Stimulated activated CD4-positive, alpha-beta T cell treated with anti-CD3 and anti-CD28 coated beads, Interleukin-15, amount 100 ng/mL, for 24 hours (primary cell): ENCODE measurements at places on chromosomes 11 and 22.

DNA sequence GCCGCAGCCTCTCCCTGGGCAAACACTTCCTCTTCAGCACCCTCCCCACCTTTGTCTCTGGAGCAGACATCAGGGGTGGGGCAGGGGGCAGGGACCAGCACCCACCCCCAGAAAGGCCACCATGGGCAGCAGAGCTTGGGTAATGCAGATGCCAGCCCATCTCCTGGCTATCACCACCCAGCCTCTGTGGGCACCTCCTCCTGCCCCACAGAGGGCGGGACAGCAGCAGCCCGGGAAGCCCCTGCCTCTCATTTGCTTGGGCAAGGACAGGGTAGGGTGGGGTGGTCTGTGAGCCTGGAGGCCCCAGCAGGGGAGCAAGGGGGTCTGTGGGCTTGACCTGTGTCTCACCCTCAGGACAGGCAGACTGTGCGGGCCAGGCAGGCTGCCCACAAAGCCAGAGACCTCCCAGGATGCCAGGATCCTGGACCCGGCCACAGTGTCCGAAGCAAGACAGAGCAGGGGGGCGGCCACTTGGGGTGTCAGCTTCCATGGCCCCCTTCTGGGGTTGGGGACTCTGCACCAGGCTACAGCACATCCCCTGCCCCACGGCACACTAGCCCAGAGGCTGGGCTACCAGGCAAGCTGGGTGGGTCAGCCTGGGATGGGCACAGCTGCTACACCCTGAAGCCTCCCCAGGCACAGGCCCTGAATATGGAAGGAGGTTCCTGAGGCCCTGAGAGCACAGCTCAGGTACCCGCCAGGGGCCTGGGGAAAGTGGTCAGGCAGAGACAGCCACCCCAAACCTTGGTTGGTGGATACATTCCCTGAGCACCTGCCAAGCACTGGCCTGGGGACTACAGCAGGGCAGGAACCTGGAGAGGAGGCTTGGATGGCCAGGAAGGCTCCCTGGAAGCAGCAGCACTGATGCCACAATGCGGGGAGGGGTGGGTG is 4.5 kb downstream of the RNH1 start:
- no peak for DNase-seq

GRCh38 chr22:36379593-36380361 is 8.0 kb downstream of the MYH9 start:
- peak; percentile 54 for DNase-seq

GRCh38 chr11:43360361-43361032 is 1.8 kb downstream of the TTC17 start:
- DNase-seq: no peak

DNA sequence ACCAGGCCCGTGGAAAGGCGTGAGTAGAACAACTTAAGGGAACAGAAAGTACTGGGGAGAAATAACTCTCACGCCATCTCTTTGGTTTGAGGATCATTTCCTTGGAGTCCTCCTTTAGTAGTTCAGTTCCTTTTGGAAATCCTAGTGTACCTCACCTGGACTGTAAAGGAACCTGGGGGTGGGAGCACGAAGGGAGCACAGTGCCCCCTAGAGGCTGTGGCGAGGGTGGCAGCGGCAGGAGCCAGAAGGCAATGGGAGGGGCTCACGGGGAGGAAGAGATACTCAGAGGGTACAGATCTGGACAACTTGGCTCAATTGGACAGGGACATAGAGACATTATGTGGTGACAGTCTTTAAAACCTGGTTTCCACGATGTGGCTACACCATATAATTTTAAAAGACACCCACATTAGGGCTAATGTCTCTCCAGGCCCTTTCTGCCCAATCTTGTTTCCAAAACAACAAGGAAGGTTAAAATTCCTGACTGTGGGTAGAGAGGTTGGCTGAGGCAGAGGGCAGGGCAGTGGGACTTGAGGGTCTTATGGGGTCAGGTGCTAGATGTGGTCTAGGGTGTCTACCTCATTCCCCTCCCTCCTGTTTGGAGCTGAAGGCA is 87.0 kb downstream of the CSNK2A3 start:
- peak; percentile 74 for DNase-seq

DNA sequence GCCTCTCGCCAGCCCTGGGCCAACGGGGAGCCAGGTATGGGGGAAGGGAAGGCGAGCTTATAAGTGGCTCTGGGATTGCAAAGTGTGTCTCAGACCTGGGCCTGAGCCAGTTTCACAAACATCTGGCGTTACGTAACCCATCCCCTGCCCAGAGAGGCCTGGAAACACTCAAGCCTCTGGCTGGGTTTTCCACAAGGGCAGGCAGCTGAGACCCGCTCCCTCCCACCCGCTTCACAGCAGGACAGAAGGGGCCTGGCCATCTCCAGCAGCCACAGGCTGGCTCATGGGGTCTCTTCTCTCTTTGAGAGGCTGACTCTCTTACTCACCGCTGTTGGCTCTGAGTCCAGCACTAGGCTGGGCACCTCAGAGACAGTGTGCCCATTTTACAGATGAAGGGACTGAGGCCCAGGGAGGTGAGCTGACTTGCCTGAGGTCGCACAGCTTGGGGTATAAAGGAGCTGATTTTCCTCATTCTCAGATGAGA is 44.5 kb downstream of the TRIOBP start:
- no peak for DNase-seq

- DNase-seq: no peak
Observed at GRCh38 chr11:32435511-32435941, at the start of gene WT1. TSS of gene WT1 (minus strand) at chr11:32435539.

- DNase-seq: no peak
Observed at GRCh38 chr11:33885338-33886005, 6.4 kb downstream of the LMO2 start.

- no peak for DNase-seq
Observed at GRCh38 chr11:123286761-123287160, 91.7 kb upstream of the CLMP start.

- DNase-seq: no peak
Observed at GRCh38 chr11:7609521-7609920, 63.8 kb downstream of the CYB5R2 start.

DNA sequence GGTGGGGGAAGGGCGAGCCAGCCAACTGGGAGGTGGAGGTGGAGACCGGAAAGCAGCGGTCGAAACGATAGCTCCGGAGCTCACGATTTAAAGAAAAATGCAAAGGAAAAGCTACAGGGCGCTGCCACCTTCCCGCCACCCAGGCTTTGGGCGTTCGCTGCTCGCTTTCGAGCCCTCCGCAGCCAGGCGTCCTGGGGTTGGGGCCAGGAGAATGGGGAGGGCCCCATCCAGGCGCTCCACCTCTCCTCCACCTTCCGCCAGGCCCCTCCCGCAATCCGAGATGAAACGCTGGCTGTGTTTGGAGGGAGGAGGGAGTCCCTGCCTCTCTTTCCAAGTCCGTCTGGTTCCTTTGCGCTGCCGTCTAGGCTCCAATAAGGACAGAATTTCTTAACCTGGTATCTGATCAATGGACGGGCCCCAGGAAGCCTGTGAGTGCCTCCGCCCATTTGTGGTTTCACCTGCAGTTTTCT is 483 bp upstream of the ABTB2 start:
- DNase-seq: no peak

DNA sequence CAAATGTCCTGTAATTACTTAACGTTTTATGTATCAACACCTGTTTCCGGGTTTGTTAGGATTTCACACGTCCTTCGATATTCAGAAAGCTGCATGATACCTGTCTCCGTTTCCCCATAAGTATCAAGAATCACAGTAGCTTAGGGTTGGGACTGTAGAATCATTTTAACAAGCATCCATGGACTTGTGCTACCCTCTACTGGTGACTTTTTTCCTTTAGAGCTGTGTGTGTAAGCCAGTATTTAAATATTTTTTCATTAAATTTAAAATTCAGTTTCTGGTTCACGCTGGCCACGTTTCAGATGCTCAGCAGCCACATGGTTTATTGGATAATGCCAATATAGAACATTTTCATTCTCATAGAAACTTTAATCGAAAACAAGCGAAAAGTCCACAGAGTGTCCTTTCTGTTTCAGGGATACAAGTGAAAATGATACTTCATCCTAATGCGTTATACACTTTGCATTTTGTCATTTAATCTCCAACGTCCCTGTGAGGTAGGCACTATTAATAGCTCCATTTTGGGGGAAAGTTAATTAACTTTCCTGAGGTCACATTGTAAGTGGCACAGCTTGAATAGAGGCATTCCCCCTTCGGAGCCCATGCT is 61.5 kb upstream of the SLC25A18 start:
- DNase-seq: peak; percentile 11

GRCh38 chr11:44726283-44727113 is at the start of gene TSPAN18:
TSS of gene TSPAN18 (plus strand) at chr11:44726962. CDS start at chr11:44906417, 179,455 bp downstream.
- DNase-seq: peak; percentile 44

- DNase-seq: no peak
Observed at GRCh38 chr11:6027501-6027900, 3.1 kb downstream of the OR56A1 start.

DNA sequence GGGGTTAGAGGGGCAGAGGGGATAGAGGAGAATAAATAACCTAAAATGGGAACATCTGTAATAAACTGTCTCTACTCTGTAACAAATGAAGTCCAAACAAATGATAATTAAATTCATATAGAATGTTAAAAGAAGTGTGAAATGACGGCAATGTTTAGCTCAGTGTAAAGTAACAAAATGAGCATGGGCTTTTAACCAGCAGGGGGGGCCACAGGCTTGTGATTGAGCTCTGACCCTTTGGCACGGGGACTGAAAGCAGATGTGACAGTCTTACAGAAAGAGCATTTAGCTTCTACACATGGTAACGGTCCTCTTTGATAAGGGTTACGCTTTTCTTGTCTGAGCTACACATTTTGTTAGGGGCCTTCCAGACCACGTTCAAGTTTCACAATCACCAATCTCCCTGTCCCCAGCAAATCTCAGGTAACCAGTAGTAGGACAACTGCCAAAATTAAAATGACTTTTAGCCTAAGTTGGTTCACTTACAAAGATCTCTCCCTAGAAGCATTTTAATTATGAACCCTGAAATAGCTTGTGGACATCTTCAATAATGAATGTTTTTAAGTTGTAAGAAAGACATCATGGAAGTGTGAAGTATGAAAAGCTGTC is 262.5 kb downstream of the DCDC1 start:
- DNase-seq: peak; percentile 63

- no peak for DNase-seq
Observed at GRCh38 chr22:20793748-20794649, 20.1 kb downstream of the SERPIND1 start.

- DNase-seq: no peak
Observed at GRCh38 chr11:60069450-60069849, 13.0 kb downstream of the MS4A3 start.

DNA sequence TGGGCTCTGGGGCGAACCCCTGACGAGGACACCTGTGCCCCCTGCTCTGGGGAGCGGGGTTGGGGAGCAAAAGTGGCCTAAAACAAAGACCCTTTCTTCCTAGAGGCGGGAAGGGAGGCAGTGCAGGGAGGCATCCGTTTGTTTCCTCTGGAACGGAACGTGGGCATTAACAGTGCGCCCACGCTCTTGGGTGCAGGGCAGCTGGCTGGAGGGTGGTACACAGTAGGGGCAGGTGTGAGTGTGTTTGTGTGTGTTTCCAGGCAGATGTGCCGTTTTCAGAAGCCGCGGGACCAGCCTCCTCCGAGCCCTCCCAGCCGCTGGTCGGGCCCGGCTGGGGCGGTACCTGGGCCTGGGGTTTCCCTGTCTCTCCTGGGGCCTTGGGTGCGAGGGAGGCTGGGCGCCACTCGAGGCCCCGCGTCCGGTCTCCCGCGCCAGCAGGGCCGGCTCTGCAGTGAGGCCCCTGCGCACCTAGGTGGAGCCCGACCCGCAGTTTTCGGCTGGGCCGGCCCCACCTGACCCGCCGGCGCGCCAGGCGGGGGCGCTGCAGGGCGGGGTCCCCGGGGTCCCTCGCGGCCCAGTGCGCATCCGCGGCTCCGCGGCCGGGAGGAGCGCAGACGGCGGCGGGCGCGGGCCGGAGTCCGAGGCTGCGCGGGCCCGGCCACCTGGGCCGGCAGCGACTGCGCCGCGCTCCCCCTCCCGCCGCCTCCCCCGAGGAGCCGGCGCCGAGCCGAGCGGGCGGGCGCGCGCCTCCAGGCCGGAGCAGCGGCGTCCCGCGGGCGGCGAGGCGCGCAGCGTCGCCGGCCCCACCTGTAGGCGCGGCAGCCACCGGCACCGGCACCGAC is 1252.7 kb downstream of the BRD1 start:
- peak; percentile 66 for DNase-seq

DNA sequence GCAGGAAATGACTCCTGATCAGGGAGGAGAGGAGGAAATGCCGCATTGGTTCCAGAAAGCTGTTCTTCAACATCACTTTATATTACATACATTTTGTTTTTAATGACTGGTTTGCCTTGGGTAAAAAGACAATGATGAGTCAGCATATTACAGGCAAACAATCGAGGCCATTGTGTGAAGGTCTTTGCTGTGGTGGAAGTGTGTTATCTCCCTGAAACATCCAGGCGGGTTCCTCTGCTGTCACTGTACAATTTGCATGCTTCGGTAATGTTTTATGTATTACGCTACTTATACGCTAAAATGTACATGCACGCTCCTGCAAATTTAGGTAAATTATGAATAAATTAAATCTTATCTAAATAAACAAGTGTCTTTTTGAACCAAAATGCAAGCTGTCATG is 161.1 kb downstream of the KIRREL3 start:
- no peak for DNase-seq

GRCh38 chr22:39487826-39488520 is 14.1 kb upstream of the MIEF1 start:
- no peak for DNase-seq

DNA sequence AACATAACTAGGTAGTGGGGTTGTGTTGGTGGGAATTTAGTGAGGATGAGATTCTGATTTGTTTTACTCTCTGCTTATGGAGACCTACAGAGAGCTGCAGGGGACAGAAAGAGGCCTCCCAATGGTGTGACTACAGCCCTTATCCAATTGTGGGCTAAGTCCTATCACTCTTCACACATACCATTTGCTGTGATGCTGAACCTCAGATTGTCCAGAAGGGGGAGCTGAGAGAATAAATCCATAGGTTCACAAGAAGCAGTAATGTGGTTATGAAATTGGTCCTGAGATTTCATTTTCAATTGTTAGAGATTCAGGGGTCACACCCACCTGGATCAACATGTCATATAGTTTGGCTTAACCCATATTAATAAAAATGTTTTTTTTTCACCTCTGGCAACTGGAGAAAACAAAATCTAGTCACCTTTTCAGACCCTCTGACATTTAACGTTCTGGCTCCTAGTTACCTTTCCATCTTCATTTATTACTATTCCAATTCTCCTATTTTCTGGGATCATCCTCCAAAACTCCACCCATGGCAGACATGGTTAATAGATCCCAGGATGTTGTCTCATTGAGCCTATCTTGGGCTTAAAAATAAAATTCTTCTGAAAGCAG is 53.3 kb upstream of the PTPN5 start:
- no peak for DNase-seq

GRCh38 chr11:44528103-44528502 is 37.4 kb upstream of the CD82 start:
- no peak for DNase-seq

DNA sequence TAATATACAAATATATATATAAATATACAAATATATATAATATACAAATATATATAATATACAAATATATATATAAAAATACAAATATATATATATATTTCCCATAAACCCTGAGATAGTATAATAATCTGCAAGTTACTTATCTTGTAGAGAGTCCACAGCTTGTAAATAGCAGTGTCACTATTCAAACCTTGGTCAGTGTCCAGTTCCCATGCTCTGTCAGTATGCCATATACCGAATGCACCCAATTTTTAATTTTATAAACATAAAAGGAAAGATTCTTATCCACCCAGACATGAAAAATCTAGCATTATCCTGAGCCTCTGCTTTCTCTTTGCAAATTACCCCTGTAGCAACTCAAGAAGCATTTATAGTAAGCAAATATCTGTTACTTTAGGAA is 21.6 kb upstream of the CTSC start:
- DNase-seq: no peak

GRCh38 chr11:94062360-94062759 is 41.2 kb downstream of the HEPHL1 start:
- DNase-seq: no peak
